T-cell (primary cell): ENCODE measurements at places on chromosomes 11 and 22. TPM values are rescaled to one million over a fixed set of nuclear protein-coding genes. Genes with fewer than 3 reads are reported as not detected.

The MIAT gene
- 207 TPM for total RNA-seq

The ABTB2 gene
- 0.93 TPM for total RNA-seq

The PATE2 gene
- total RNA-seq: not detected

The APOA4 gene
- not detected for total RNA-seq

The ABCC8 gene
- total RNA-seq: not detected
